ENCODE measurements at places on chromosomes 7 and 10.

DNA sequence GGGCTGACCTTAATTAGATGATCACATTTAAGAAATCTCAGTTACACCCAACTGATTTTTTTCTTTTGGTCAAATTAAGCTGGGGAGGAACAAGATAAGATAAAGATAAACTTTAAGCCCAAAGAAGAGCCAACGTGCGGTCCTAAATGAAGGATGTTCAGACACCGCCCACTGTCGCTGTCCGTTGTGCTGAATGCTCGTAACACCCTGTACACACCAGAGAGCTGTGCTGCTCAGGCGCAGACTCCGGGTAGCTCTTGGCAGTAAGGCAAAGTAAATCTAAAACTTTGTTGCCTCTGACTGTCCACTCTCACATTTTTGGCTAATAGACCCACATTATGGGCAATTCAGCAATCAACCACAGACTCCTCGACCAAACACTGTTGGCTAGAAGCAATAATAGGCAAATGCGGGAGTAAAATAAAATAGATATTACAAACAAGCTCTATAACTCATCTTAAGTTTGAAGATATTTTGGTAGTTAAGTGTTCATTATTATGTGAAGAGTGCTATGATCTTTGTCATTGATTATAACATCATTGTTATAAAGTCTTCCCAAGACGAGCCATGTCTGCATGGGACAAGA is 57.1 kb downstream of the PLPP4 start:
- no peak for DNase-seq

- DNase-seq: no peak
These were observed 176.5 kb downstream of the SUGCT start for GRCh38 chr7:40311307-40311706.

GRCh38 chr7:147308539-147308938 is 1191.9 kb downstream of the CNTNAP2 start:
- DNase-seq: no peak

DNA sequence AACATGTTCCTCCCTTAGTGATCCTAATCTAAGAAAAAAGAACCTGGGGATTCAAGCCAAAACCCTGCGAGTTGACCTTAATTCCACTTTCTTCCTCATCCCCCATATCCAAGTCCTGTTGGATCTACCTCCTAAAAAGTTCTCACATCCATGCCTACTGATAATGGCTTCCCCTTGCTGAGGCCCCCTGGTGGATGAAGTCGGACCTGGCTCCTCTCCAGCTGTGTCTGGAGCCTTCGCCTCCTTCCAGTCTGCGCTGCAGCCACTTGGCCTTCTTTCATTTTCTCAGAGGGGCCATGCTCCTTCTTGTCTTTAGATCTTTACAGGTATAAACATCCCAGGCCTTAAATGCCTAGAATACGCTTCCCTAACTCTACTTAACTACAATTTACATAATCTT is 8.1 kb downstream of the PDE1C start:
- DNase-seq: no peak
